ENCODE measurements at places on chromosomes 13 and 19. TPM values are rescaled to one million over a fixed set of nuclear protein-coding genes. Genes with fewer than 3 reads are reported as not detected.

CPB2 gene
- total RNA-seq: not detected

DNA sequence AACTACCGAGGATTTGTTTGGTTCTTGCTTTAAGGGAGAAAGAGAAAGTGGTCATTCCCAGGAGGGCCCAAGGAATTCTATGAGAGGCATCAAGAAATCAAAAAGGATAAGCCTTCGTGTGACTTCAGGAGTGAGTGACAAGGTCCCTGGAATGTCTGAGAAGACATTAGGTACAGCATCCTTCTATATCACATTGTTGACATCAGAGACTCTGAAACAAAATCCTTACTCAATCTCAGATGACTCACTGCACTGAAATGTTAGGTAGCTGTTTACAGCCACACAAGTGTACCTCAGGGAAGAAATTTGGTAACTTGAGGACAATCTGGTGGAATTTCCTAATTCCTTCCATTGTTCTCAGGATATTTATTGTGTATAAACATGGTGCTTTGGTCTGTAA is 7.9 kb upstream of the LGALS14 start:
- H3K27me3 ChIP-seq: peaks cover 13% of the 10 kb centered on the region
- no peaks in the 10 kb centered on the region for H3K36me3 ChIP-seq
- no peak overlapping the region for H3K4me3 ChIP-seq
- peaks cover 5% of the 10 kb centered on the region for H3K4me1 ChIP-seq
- H3K27ac ChIP-seq: no peak overlapping the region
- peak; percentile 22 for DNase-seq

- H3K27me3 ChIP-seq: peaks cover 6% of the 10 kb centered on the region
- H3K36me3 ChIP-seq: no peaks in the 10 kb centered on the region
- H3K27ac ChIP-seq: no peak overlapping the region
- no peak overlapping the region for H3K4me3 ChIP-seq
- no peak for DNase-seq
Observed at GRCh38 chr13:75869981-75870380, 233.9 kb downstream of the LMO7 start.

MIR17HG gene
- total RNA-seq: 1.6 TPM

DNA sequence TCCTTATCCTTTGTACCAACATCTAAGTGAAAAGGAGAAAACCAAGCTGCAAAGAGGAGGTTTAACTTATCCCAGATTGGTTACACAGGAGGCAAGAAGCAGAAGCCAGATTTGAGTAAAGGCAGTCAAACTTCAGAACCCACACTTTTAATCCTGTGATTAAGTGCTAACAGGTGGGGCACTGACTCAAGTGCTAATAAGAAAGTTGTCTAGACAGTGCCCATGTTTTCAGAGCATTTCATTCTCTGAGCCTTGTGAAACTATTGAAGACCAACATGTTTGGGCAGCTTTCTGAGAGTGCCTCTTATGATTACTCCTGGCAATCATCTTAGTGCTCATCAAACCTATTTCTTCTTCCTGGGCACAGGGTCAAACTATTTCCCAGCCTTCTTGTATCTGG is 380.8 kb downstream of the KCNRG start:
- no peak overlapping the region for H3K4me3 ChIP-seq
- H3K27me3 ChIP-seq: no peaks in the 10 kb centered on the region
- no peak for DNase-seq
- no peak overlapping the region for H3K27ac ChIP-seq
- H3K36me3 ChIP-seq: no peaks in the 10 kb centered on the region
- H3K4me1 ChIP-seq: no peaks in the 10 kb centered on the region

GRCh38 chr13:112968380-112968909 is 569 bp upstream of the MCF2L start:
- H3K4me1 ChIP-seq: no peaks in the 10 kb centered on the region
- H3K27ac ChIP-seq: no peak overlapping the region
- H3K36me3 ChIP-seq: no peaks in the 10 kb centered on the region
- peaks cover 45% of the 10 kb centered on the region for H3K27me3 ChIP-seq

BRME1 gene
- not detected for total RNA-seq

WDR87 gene
- 0.03 TPM for total RNA-seq

- no peak overlapping the region for H3K27ac ChIP-seq
- DNase-seq: no peak
- H3K4me3 ChIP-seq: peak overlapping the region; percentile 26
- H3K4me1 ChIP-seq: peaks cover 11% of the 10 kb centered on the region
- no peaks in the 10 kb centered on the region for H3K36me3 ChIP-seq
Observed at GRCh38 chr13:27953676-27954405, 15.3 kb downstream of the CDX2 start.

GRCh38 chr13:33284031-33284430 is 1.5 kb downstream of the STARD13 start:
- peak overlapping the region; percentile 52 for H3K4me3 ChIP-seq
- peak overlapping the region; percentile 96 for H3K27ac ChIP-seq
- DNase-seq: peak; percentile 29
- peaks cover 49% of the 10 kb centered on the region for H3K4me1 ChIP-seq
- H3K27me3 ChIP-seq: no peaks in the 10 kb centered on the region
- peaks cover 16% of the 10 kb centered on the region for H3K36me3 ChIP-seq

CALR3 gene
- total RNA-seq: not detected

GRCh38 chr19:32875428-32875827 is 5.9 kb upstream of the SLC7A9 start:
- DNase-seq: no peak
- peaks cover 2% of the 10 kb centered on the region for H3K27me3 ChIP-seq
- H3K36me3 ChIP-seq: no peaks in the 10 kb centered on the region
- no peak overlapping the region for H3K4me3 ChIP-seq

- H3K36me3 ChIP-seq: no peaks in the 10 kb centered on the region
- H3K4me1 ChIP-seq: no peaks in the 10 kb centered on the region
- no peak overlapping the region for H3K27ac ChIP-seq
- peaks cover 15% of the 10 kb centered on the region for H3K27me3 ChIP-seq
Observed at GRCh38 chr13:103430368-103430767, 364.2 kb upstream of the SLC10A2 start.

GRCh38 chr13:62704875-62705274 is 1289.2 kb upstream of the PCDH20 start:
- no peak overlapping the region for H3K4me3 ChIP-seq
- no peaks in the 10 kb centered on the region for H3K4me1 ChIP-seq
- no peak overlapping the region for H3K27ac ChIP-seq
- no peak for DNase-seq
- H3K27me3 ChIP-seq: no peaks in the 10 kb centered on the region
- H3K36me3 ChIP-seq: no peaks in the 10 kb centered on the region

DNA sequence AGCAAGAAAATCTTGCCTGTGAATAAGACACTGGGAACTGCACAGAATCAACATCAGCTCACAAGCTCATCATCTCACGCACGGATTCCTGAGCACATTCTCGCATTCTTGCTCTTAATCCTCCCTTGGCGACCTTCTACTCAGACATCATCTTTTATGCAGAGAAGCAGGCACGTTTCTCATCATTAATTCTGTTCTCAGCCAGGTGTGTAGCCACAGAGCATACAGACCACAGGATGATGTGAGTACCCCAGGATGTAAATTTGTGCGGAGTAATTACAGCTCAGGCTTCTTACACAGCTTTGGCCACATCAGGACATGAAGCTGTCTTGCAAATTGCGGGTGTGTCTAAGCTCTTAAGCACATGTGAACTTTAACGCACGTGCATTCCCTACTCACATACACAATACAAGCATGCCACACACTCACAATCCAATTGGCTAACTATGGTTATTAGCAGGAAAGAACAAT is 36.5 kb upstream of the SACS start:
- no peak overlapping the region for H3K27ac ChIP-seq
- no peaks in the 10 kb centered on the region for H3K27me3 ChIP-seq
- DNase-seq: no peak
- no peak overlapping the region for H3K4me3 ChIP-seq

GRCh38 chr19:53132141-53132991 is at the start of gene ZNF415:
Gene ZNF415 (minus strand): TSS chr19:53132910. CDS start chr19:53122676, 10,234 bp downstream.
- H3K36me3 ChIP-seq: no peaks in the 10 kb centered on the region
- H3K27me3 ChIP-seq: no peaks in the 10 kb centered on the region
- H3K4me3 ChIP-seq: peak within 1 kb of the TSS; percentile 49
- peaks cover 9% of the 10 kb centered on the region for H3K4me1 ChIP-seq
- peak within 1 kb of the TSS; percentile 47 for H3K27ac ChIP-seq

GRCh38 chr19:3465552-3465951 is 14.8 kb downstream of the SMIM24 start:
- H3K27ac ChIP-seq: no peak overlapping the region
- no peaks in the 10 kb centered on the region for H3K4me1 ChIP-seq
- DNase-seq: no peak
- peaks cover 25% of the 10 kb centered on the region for H3K36me3 ChIP-seq

- peaks cover 61% of the 10 kb centered on the region for H3K4me1 ChIP-seq
- no peak overlapping the region for H3K4me3 ChIP-seq
- peaks cover 23% of the 10 kb centered on the region for H3K36me3 ChIP-seq
- no peak for DNase-seq
- H3K27me3 ChIP-seq: no peaks in the 10 kb centered on the region
Observed at GRCh38 chr19:15297416-15298224, 34.7 kb downstream of the BRD4 start.

DNA sequence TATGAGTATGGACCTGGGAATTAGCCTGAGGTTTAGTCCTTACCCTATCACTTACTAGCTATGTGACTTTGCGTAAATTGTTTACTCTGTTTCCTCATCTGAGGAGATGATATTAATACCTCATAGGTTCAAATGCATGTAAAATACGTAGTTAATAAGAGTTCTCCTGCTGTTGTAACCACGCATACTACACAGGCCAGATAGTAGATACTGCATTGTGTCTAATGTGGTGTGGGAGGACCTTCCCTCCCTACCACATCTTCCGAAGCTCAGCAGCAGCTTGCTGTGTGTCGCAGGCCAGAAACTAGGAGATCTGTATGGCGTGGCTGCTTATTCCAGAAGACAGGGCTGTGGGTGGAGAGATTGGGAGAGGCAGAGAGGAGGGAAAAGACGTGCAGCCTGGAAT is 23.0 kb downstream of the GTF2F2 start:
- H3K27ac ChIP-seq: no peak overlapping the region
- DNase-seq: no peak
- H3K36me3 ChIP-seq: peaks cover 12% of the 10 kb centered on the region
- no peaks in the 10 kb centered on the region for H3K27me3 ChIP-seq
- H3K4me3 ChIP-seq: no peak overlapping the region

- no peaks in the 10 kb centered on the region for H3K27me3 ChIP-seq
- no peak overlapping the region for H3K27ac ChIP-seq
- H3K36me3 ChIP-seq: peaks cover 88% of the 10 kb centered on the region
- no peaks in the 10 kb centered on the region for H3K4me1 ChIP-seq
Observed at GRCh38 chr19:10780368-10780767, 55.6 kb downstream of the TMED1 start.

GRCh38 chr19:4149518-4150288 is 3.7 kb upstream of the CREB3L3 start:
- DNase-seq: no peak
- H3K4me1 ChIP-seq: peaks cover 5% of the 10 kb centered on the region
- H3K27me3 ChIP-seq: peaks cover 45% of the 10 kb centered on the region
- H3K4me3 ChIP-seq: no peak overlapping the region

DNA sequence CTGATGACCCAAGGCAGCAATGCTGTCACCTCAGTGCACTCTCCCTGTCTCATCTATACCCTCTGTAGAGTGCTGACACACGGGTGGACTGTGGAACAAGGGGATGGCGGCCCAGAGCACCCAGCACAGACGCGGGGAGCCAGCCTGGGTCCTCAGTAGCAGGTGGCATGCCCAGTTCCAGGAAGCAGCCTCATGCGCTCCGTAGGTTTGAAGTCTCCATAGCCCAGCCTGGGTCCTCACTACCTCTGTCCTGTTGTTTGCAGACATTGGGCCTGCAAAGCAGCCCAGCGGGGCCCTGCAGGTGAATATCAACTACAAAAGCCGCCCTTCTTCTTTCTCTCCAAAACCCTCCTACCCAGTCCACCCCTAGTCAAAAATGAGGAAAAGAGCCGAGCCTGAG is 5.0 kb upstream of the SLC7A9 start:
- no peak for DNase-seq
- peaks cover 2% of the 10 kb centered on the region for H3K27me3 ChIP-seq
- no peaks in the 10 kb centered on the region for H3K4me1 ChIP-seq
- H3K36me3 ChIP-seq: no peaks in the 10 kb centered on the region
- no peak overlapping the region for H3K4me3 ChIP-seq

- H3K27ac ChIP-seq: no peak overlapping the region
- H3K4me3 ChIP-seq: no peak overlapping the region
- H3K4me1 ChIP-seq: peaks cover 14% of the 10 kb centered on the region
- H3K36me3 ChIP-seq: no peaks in the 10 kb centered on the region
Observed at GRCh38 chr13:24670174-24670573, 10.0 kb upstream of the ATP12A start.

Measured in SJSA1 (cell line).